ENCODE measurements at places on chromosomes 16 and 17.

- DNase-seq = no peak
Measured at GRCh38 chr16:83831456-83831987, 23.7 kb downstream of the HSBP1 start.

DNA sequence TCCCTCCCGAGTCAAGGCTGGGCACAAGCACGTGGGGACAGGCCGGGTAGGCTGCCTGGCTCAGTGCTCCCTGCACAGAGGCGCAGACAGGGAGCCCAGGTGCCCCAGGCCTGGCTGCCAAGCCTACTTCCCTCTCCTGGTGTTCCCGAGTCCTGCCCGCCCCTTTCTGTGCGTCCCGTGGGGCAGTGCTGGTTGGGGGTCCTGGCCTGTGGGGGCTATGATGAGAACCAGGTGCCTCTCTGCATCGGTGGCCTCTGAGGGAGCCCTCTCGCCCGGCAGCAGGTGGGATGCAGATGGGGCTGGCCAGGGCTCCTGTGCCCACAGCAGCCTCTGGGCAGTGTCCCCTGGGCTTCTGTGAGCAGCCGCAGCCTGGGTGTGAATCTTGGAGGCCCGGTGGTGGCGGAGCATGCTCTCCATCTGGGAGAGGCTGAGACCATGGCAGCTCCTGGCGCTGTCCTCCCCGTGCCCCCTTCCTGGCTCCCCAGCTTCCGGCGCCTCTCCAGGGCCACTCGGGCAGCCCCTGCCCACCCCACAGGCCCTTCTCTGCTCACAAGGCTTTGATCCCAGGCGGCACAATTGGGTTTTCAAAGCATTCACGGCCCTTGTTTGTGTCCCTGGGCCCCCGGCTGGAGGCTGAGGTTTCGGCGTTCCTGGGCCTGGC lies 7.2 kb downstream of the CENPX start:
- no peak for DNase-seq

DNA sequence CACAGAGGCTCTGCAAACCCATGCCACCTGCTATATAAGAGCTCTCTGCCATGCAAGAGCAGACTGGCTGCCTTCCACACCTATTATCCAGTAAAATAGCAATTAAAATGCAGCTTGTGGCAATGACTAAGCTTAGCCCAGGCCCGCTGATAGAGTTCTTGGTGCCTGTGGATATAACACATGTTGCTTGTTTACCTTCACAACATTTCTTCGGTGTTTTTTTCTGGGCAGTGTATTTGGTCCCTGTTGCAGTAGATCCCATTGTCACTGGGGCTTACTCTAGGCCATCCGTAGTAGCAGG lies 63.5 kb downstream of the SPECC1 start:
- DNase-seq = no peak

- DNase-seq = peak; percentile 12
Measured at GRCh38 chr17:77280304-77281121, 139.7 kb downstream of the SEC14L1 start.

- no peak for DNase-seq
Measured at GRCh38 chr16:8863594-8864424, 5.0 kb downstream of the CARHSP1 start.

Measured in CD4-positive, alpha-beta T cell treated with Interleukin-17A for 1 hour (primary cell).